Activated CD4-positive, CD25-positive, alpha-beta regulatory T cell (primary cell): ENCODE measurements at places on chromosomes 7 and 10.

- DNase-seq, result no peak
Observed at GRCh38 chr7:131011976-131012375, 278.0 kb upstream of the KLF14 start.

DNA sequence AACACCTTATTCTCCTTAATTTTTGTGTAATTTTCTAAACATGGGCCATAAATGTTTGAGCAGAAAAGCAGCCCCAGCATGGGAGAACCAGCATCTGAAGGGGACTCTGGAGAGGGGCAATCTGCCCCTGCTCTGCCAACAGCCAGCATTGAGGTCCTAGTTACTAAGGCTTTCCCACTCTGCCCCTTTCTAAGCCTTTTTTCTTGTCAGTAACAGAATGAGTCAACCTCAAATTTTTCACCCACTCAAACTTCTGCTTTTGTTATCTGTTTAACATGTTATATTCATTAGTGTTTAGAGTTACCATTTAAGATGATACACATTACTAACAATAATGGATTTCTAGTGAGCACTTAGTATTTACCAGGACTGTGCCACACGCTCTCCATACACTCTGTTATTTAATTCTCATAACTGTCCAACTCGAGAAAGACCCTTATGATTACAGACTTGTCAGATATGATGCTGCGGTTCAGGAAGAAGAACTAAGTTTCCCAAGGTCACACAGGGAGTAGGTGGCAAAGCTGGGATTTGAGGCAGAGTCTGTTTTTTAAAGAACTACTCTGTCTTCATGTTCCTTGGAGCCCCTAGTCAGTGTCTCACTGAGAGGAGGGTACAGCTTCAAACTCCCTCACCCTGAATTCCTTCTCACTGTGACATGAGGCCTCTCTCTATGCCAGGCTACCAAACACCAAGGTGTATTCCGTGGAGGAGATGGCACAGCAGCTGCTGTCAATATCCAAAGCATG is 19.9 kb upstream of the GPAM start:
- no peak for DNase-seq

DNA sequence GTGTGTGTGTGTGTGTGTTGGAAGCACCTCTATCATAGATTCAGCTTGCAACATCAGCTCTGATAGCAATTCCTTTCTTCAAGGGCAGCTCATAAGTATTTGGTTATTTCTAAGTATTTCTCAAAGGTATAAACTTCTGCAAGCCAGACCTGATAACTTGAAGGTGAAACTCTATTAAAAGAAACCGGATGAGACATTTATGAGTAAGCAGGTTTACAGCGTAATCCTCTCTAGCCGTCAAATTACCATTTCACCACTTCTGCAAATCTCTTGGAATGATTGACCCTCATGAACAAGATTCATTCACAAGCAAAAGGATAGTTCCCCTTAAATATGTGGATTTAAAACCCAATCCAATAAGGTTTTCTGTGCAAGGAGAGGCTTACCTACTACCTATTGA is 23.1 kb downstream of the PDE1C start:
- no peak for DNase-seq

GRCh38 chr10:22010973-22011408 is 7.5 kb upstream of the DNAJC1 start:
- DNase-seq, result no peak

DNA sequence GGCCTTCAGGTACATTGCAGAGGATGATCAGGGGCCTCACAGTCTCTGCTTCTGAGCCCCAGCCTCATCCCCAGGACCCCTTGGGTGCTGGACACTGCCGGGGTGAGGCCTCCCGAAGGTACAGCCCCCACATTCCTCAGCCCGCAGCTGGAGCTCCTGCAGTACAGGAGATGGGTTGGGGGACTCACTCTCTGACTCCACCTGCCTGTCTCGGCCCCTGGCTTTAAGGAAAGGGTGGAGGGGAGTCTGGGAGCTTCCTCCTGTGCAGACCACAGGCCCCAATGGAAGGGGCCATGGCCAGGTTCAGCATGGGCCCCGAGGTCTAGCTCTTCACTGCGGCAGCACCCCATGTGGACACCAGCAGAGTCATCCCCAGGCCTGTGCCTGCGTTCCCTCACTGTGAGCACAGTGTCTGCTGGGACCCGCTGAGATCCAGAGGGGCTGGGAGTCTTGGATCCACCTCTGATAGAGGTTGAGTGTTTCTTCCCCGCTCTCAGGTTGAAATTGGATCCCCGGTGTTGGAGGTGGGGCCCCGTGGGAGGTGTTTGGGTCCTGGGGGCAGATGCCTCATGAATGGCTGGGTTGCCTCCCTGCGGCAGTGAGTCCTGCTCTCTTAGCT is 99.9 kb downstream of the PRKAG2 start:
- no peak for DNase-seq

- DNase-seq, result no peak
Observed at GRCh38 chr10:121084675-121085070, 233.5 kb downstream of the WDR11 start.

DNA sequence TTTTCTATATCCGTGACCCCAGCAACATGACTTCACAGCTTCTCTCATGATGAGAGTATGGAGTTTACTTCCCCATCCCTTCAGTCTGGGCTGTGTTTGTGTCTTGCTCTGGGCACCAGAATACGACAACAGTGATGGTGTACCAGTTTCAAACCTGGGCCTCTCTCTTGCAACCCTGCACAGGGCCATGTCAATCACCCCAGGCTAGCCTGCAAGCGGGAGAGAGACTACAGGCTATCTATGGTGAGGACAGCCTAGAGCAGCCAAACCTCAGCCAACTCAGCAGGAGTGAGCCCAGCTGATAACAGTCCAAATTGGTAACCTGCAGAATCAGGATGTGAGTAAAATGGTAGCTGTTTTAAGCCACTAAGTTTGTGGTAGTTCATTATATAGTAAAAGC is 235.8 kb downstream of the CHCHD3 start:
- DNase-seq, result no peak

DNA sequence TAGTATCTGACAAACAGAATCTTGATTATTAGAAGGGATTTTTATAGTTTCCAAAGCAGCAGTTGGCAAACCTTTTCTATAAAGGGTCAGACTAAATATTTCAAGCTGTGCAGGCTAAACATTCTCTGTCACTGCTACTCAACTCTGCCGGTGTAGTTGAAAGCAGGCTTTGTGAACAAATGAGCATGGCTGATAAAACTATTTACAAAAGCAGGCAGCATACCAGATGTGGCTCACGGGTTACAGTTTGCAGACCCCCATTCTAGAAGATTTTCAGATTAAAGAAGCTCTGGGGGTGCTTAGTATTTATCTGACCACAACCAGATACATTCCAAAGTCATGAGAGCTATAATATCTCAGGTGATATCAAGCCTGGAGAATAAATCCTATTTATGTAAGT is 1017.5 kb downstream of the SORCS1 start:
- no peak for DNase-seq

GRCh38 chr7:118696879-118697278 is 472.4 kb downstream of the ANKRD7 start:
- no peak for DNase-seq

DNA sequence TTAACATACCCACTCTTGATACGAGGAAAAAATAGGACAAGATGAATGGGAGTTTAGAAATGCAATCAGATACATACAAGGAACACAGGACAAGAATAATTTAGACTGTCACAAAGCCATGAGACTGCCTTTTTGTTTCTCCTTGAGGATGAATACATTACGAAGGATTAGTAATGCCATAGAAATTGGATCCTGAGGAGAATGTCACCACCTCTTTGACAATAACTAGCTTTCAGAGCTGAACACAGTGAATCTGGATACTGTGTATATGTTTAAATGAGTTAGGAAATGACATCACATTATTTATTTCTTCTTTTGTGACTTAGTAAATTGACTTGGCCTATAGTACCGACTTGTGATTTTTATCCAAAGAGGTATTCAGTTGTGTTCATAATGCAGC is 596.3 kb upstream of the CNTNAP2 start:
- DNase-seq, result no peak

DNA sequence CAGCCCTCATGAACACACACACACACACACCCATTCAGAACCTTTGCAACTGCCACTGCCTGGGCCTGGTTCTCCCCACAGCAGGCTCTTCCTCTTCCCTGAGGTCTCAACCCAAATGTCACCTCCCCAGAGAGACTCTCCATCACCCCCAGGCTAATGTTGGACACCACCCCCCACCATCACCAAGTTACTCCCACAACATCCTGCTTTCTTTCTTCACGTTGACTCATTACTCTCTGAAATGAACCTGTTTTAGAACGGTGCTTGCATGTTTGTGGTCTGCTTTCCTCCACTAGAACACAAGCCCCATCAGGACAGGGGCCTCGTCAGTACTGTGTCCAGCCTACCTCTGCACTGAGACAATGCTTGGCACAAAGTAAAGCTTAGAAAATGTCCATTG is 16.0 kb downstream of the AFAP1L2 start:
- no peak for DNase-seq

- no peak for DNase-seq
Observed at GRCh38 chr10:76350583-76350982, 919.2 kb downstream of the LRMDA start.

- DNase-seq, result no peak
Observed at GRCh38 chr7:79716329-79716728, 262.9 kb upstream of the MAGI2 start.

DNA sequence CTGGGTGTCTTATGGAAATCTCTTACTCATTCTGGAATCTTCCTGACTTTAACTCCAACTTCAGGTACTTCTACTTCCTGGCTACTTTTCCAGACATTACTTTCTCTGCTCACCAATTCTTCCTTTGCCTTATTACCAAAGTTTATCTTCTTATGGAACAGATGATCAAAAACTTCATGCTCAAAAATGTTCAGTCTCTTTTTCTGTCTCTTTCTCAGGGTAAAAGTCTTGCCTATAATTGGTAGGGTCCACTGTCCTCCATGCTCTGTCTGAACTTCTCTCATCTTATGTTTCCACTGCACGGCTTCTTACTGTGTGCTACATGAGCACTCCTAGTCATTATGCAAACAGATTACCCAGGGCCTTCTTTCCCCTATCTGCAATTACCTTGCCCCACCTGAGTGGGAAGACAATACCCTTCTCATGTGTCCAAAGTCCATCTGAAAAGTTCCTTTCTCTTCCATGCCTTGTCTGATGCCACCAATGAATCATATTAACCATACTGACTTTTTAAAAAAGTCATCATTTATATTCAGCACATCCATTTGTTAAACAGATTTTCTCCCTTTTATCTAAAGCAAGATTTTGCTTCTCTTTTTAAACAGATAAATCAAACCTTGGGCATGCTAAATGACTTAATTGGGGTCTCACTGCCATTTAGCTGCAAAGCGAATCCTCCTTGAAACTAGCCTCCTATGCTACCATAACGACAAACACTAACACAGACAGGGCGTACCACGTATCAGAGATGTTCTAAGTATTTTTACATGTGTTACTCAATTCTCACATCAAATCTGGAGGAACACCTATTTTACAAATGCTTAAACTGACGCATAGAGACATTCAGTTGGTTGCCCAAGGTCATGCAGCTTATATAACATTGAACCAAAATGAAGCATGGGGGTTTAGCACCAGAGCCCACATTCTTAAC is 48.8 kb downstream of the SEMA3C start:
- DNase-seq, result no peak

- DNase-seq, result no peak
Observed at GRCh38 chr10:28365840-28366239, 63.0 kb upstream of the MPP7 start.

- no peak for DNase-seq
Observed at GRCh38 chr7:36928311-36928710, 204.0 kb upstream of the AOAH start.
